ENCODE measurements at places on chromosomes 11 and 22. TPM values are rescaled to one million over a fixed set of nuclear protein-coding genes. Genes with fewer than 3 reads are reported as not detected.

Gene NOX4
- not detected for total RNA-seq

DNA sequence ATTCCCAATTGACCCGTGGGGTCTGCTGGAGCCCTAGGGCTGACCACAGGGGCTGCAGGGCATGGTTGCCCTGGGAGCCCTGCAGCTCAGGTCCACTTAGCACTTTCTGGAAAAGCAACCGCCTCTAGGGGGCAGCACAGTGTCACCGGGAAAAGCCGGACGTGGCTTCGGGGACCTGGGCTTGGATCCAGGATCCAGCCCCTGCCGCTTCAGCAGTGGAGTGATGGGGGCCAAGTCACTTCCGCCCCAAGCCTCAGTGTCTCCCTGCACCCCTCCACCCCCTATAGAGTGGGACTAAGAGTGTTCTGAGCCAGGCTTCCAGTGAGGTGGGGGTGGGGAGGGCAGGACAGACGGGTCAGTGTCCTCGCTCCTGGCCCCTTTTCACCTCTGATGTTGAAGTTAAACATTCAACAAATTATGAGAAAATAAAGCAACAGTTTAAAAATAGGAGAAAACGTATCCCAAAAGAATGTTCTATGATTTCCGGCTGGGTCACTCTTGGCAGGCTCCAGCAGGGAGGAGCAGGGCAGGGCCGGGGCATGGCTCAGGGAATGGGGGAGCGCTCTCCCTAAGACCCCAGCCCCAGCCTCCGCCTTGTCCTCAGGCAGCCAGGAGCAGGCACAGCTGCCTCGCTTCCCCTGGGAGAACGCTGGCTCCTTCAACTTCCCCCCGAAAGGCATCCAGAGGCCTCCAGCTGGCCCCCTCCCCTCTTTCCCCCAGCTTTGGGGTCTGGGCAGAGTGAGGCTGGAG, 96.5 kb upstream of the FGF3 start:
- H3K4me1 ChIP-seq = no peaks in the 10 kb centered on the region
- no peak for DNase-seq
- H3K4me3 ChIP-seq = no peak overlapping the region
- no peak overlapping the region for H3K27ac ChIP-seq
- peaks cover 11% of the 10 kb centered on the region for H3K27me3 ChIP-seq
- H3K36me3 ChIP-seq = no peaks in the 10 kb centered on the region

DNA sequence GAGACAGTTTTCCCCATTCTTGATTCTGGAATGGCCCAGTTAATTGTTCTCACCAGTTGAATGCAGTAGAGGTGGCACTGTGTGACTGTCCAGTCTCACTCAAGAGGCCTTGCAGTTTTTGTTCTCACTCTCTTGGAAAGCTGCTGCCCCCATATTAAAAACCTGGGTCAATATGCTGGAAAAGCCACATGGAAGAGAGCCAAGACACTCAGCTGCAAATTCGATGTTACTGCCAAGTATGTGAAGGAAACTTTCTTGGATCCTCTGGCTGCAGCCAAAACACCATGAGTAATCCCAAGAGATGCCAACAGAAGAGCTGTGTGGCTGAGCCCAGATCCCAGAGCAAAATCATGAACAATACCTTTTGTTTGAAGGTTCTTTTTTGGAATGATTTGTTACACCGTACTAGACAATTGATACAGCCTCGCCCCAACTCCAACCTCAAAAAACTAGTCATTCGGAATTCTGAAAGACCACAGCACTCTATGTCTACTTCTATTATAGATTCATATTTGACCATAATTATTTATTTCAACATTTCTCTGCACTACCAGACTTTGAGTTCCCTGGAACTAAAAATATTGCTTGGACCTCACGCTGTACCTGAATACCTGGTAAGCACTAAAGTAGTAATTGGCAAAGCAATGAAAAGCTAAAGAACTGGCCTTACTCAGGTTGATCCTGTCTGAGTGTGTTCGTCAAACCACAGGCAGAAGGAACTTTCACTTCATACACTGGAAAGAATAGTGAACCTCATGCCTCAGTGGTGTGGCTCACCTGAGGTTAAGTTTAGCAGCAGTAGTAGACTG, 378.8 kb downstream of the ETS1 start:
- no peaks in the 10 kb centered on the region for H3K36me3 ChIP-seq
- H3K27me3 ChIP-seq = no peaks in the 10 kb centered on the region
- H3K27ac ChIP-seq = no peak overlapping the region
- no peaks in the 10 kb centered on the region for H3K4me1 ChIP-seq
- no peak overlapping the region for H3K4me3 ChIP-seq

- peaks cover 20% of the 10 kb centered on the region for H3K4me1 ChIP-seq
- H3K27me3 ChIP-seq = peaks cover 2% of the 10 kb centered on the region
- no peaks in the 10 kb centered on the region for H3K36me3 ChIP-seq
- DNase-seq = no peak
Measured at GRCh38 chr11:10899121-10899830, 41.4 kb upstream of the ZBED5 start.

DNA sequence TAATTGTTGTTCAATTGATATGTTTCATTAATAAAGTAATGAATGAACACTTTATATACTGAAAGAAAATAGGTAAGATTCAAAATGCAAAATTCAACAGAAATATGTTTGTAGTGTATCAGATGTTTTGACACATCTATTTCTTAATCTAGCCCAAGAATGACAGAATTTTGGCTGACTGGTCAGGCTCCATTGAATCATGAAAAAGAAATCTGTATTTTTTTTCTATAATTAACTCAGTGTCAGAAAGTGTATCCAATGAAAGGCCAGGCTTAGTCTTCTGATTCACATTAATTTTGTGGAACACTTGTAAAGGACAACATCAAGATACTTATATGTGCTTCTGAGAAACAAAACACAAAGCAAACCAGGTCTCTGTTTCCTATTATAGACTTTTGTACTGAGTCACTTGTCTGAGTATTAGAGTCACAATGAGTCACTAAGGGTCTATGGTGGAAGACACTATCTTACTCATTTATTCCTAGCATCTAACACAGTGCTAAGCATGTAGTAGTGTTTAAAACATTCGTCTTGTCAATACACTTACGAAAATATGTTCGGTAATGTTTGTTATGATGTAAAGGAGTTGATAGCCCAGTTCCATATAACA, 297.7 kb upstream of the CCDC90B start:
- no peaks in the 10 kb centered on the region for H3K36me3 ChIP-seq
- H3K27ac ChIP-seq = no peak overlapping the region
- no peak overlapping the region for H3K4me3 ChIP-seq

Gene OR52H1
- total RNA-seq = 0.20 TPM

- H3K27me3 ChIP-seq = no peaks in the 10 kb centered on the region
- no peak overlapping the region for H3K4me3 ChIP-seq
- peaks cover 42% of the 10 kb centered on the region for H3K36me3 ChIP-seq
- peaks cover 10% of the 10 kb centered on the region for H3K4me1 ChIP-seq
- no peak for DNase-seq
- H3K27ac ChIP-seq = peak overlapping the region; percentile 54
Measured at GRCh38 chr11:6602096-6602940, 1.1 kb downstream of the RRP8 start.

DNA sequence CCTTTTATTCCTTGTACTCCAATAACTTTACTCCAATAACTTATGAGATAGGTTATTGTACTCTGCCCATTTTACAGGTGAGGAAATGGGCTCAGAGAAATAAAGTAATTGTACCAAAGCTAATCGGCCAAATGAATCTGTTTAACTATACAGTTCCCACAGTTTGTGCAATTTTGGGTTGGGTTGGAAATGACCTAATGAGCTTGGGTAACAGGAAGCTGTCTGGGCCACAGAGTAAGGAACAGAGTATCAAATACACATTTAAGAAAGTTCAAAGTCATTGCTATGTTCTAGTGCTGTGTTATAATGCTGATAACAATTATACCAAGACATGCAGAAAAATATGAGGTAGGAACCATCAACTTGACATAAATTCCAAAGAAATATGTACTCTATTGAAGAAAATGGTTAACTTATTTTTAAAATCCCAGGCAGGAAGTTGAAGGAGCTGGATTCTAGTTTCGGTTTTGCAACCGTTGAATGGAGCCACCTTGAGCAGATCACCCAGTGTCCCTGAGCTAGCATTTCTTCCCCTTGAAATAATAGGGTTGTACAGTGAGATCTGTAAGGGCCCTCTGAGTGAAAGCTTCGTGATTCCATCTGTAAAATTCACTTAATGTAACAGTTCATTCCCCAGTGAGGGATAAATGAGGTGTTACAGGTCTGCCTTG, 360.9 kb upstream of the NARS2 start:
- H3K4me1 ChIP-seq = no peaks in the 10 kb centered on the region
- no peaks in the 10 kb centered on the region for H3K36me3 ChIP-seq
- H3K27me3 ChIP-seq = peaks cover 5% of the 10 kb centered on the region
- no peak overlapping the region for H3K4me3 ChIP-seq

Gene KRTAP5-2
- not detected for total RNA-seq

Gene OR4A16
- total RNA-seq = not detected

- DNase-seq = no peak
- no peaks in the 10 kb centered on the region for H3K4me1 ChIP-seq
- H3K27ac ChIP-seq = no peak overlapping the region
- H3K27me3 ChIP-seq = no peaks in the 10 kb centered on the region
- no peak overlapping the region for H3K4me3 ChIP-seq
- H3K36me3 ChIP-seq = peaks cover 76% of the 10 kb centered on the region
Measured at GRCh38 chr11:44116234-44116830, 20.9 kb downstream of the EXT2 start.

- no peaks in the 10 kb centered on the region for H3K36me3 ChIP-seq
- H3K4me1 ChIP-seq = no peaks in the 10 kb centered on the region
- peaks cover 8% of the 10 kb centered on the region for H3K27me3 ChIP-seq
- H3K4me3 ChIP-seq = no peak overlapping the region
- DNase-seq = no peak
- no peak overlapping the region for H3K27ac ChIP-seq
Measured at GRCh38 chr22:40033586-40034380, 39.0 kb downstream of the FAM83F start.

- no peaks in the 10 kb centered on the region for H3K36me3 ChIP-seq
- H3K27ac ChIP-seq = no peak overlapping the region
- DNase-seq = no peak
- no peak overlapping the region for H3K4me3 ChIP-seq
- peaks cover 3% of the 10 kb centered on the region for H3K4me1 ChIP-seq
- H3K27me3 ChIP-seq = peaks cover 21% of the 10 kb centered on the region
Measured at GRCh38 chr11:7348432-7349304, 97.0 kb downstream of the SYT9 start.

- H3K4me3 ChIP-seq = no peak overlapping the region
- no peak for DNase-seq
- no peak overlapping the region for H3K27ac ChIP-seq
- peaks cover 83% of the 10 kb centered on the region for H3K36me3 ChIP-seq
Measured at GRCh38 chr11:117369534-117369933, 41.9 kb downstream of the CEP164 start.

GRCh38 chr22:30405731-30406130, 8.9 kb downstream of the SEC14L2 start:
- H3K4me1 ChIP-seq = no peaks in the 10 kb centered on the region
- no peak for DNase-seq
- H3K27me3 ChIP-seq = no peaks in the 10 kb centered on the region
- H3K4me3 ChIP-seq = no peak overlapping the region

DNA sequence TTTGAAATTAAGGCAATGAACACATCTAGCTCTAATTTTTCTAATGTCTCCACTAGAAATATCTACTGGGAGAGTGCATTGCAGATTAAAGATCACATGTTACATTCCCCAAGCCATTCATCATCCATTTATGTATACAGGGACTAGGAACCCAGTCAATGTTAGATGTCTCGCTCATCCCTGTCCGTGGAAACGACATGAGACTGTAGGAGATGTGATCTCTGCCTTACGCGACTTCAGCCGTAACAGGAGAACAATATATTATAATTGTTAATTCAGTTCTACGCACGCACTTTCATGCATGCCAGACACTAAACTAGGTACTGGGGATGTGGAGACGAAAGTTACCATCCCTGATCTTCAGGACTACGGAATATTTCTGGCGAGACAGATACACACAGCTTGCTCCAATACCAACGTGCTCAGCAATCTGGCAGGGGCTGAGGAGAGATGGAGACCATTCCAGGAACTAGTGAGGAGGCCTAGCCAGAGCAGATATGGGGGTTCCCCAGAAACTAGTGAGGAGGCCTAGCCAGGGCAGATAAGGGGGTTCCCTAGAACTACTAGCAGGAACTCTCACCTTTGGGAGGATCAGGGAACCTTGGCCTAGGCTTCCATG, 706 bp downstream of the DCPS start:
- peaks cover 34% of the 10 kb centered on the region for H3K36me3 ChIP-seq
- H3K4me3 ChIP-seq = peak overlapping the region; percentile 93
- H3K4me1 ChIP-seq = peaks cover 38% of the 10 kb centered on the region
- H3K27ac ChIP-seq = peak overlapping the region; percentile 92
- no peaks in the 10 kb centered on the region for H3K27me3 ChIP-seq

Gene ADM
- total RNA-seq = 1.2 TPM

DNA sequence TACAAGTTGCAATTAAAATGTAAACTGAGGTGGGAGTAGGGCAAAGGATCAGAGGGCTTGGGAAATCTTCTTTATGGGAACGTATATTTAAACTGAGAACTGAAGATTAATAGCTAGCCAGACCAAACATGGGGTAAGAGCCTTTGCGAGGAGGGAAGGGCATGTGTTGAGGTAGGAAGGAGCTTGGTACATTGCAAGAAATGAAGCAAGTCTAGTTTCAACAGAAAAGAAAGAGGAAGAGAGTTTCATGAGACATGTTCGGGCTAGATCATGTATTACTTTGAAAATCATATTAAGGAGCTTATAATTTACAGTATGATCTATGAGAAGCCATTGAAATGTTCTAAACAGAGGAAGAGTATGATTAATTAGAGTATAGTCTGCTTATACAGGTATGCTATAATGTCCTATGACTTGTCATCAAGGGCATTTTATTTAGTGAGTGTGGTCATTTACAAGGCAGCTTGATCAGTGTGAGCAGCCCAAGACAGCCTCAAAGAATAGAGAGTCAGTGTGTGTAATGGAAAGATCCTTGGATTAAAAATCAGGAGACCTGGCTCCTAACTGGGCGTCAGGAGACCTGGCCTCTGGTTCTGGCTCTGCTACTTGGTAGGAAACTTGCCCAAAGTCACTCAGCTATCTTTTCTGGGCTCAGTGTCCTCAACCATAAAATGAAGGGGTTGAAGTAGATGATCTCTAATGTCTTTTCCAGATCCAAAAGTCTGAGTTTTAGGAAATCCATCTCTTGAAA, 10.9 kb downstream of the GAS2 start:
- peaks cover 16% of the 10 kb centered on the region for H3K27me3 ChIP-seq
- H3K36me3 ChIP-seq = no peaks in the 10 kb centered on the region
- no peaks in the 10 kb centered on the region for H3K4me1 ChIP-seq
- DNase-seq = no peak
- no peak overlapping the region for H3K4me3 ChIP-seq

Gene TRIM21
- 27.7 TPM for total RNA-seq

GRCh38 chr11:77062924-77063323, 3.8 kb upstream of the CAPN5 start:
- no peak overlapping the region for H3K27ac ChIP-seq
- H3K36me3 ChIP-seq = no peaks in the 10 kb centered on the region
- peaks cover 10% of the 10 kb centered on the region for H3K4me1 ChIP-seq

DNA sequence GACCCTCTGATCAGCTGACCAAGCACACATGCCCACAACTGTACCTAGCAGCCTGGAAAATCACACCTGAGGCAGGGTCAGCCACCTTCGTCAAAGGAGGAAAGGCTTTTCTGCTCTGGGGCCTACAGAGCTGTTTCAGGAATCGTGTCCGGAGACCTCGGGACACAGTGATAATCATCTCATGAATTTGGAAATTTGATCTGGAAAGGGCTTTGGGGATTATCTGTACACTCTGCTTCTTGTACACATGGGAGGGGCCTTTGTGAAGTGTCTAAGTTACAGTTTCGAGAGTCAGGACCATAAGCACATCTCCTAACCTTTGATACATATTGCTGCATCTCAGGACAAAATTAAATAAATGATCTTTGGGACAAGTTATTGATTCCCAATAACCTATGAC, 1421.2 kb upstream of the TENM4 start:
- no peak overlapping the region for H3K4me3 ChIP-seq
- H3K36me3 ChIP-seq = no peaks in the 10 kb centered on the region
- H3K27me3 ChIP-seq = no peaks in the 10 kb centered on the region
- H3K4me1 ChIP-seq = peaks cover 2% of the 10 kb centered on the region
- no peak overlapping the region for H3K27ac ChIP-seq

Gene GRIA4
- not detected for total RNA-seq

Data from activated B cell treated with CpG ODN at 0.5 μM for 24 hours (primary cell).